Activated naive CD4-positive, alpha-beta T cell treated with Interleukin-2 at 50 U/mL for 16 hours (primary cell): ENCODE measurements at places on chromosomes 11 and 22.

DNA sequence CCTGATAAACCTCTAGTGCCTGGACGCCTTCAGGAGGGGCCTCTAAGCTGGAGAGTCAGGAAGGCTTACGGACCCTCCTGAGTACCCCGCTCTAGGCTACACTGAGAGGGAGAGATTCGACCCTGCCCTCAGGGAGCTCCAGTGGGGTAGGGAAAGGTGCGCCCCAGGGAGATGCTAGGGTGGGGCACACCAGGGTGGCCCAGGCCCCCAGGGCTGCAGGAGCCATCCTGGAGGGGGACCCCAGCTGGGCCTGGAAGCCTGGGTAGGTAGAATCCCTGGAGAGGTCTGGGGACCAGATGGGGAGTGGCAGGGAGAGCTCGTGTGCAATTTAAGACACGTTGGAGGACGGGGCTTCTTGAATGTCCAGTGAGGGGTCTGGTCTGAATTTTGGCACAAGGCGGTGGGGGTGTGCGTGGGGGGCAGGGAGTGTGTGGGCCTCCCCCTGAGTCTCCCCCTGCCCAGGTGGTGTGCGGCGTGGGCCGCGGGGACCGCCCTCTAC is 4.7 kb downstream of the CARNS1 start:
- DNase-seq = no peak

GRCh38 chr11:28146123-28146751 is 38.0 kb downstream of the METTL15 start:
- DNase-seq = no peak

DNA sequence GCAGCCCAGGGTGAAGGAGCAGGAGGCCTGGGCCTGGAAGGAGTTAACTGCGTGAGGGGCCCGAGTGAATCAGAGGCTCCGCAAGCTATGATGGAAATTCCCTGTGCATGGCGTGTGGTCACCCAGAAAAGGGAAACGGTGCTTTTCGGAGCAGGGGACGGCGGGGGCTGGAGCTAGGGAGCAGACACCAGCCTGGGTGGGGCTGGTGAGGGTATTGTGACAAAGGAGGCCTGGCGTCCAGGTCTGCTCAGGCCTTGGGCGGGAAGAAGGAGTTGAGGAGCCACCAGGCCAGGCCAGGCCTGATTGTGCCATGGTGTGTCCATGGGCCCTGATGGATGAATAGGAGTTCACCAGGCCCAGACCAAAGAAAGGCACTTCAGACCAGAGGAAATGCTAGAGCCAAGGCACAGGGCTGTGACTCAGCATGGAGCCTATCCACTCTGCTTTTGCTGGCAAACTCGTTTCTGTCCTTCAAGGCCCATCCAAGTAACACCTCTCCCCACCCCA is 12.8 kb upstream of the SPI1 start:
- no peak for DNase-seq

- peak; percentile 95 for DNase-seq
These were observed at the start of gene GATD1 for GRCh38 chr11:777288-778255. Gene GATD1 (minus strand): TSS chr11:777487. CDS start chr11:777462, 25 bp downstream.

DNA sequence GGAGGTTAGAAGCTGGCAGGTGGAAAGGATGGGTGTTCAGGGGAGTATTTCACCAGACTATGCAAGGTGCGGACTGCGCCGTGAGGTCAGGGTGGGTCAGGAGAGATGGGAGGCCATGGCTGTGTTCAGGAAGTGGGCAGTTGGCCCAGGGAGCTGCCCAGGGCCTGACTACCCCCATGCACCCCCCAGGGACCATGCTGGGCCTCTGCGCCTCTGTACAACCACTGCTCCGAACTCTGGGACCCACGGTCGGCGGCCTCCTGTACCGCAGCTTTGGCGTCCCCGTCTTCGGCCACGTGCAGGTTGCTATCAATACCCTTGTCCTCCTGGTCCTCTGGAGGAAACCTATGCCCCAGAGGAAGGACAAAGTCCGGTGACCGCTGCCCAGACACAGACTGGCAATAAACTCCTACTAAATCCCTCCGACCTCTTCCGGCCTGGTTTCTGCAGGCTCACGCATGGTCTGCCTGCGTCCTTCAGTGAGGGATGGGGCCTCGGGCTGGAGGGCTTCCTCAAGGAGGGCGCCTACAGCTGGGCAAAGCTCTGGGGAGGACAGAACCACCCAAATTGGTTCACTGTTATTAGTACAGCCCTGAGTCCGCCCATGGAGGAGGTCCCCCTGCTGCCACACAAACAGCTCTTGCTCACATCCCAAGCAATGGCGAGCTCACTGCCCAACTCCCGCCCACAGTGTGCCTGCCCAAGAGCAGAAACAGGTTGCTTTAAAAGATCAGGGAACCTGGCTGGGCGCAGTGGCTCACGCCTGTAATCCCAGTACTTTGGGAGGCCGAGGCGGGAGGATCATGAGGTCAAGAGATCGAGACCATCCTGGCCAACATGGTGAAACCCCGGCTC is 4.2 kb downstream of the PHLDA2 start:
- DNase-seq = no peak
